ENCODE measurements at places on chromosomes 2 and 18. TPM values are rescaled to one million over a fixed set of nuclear protein-coding genes. Genes with fewer than 3 reads are reported as not detected.

The CHRND gene
- 0.96 TPM for polyA plus RNA-seq

The ABI2 gene
- polyA plus RNA-seq: 101 TPM

The CAPN13 gene
- polyA plus RNA-seq: 2.5 TPM

DNA sequence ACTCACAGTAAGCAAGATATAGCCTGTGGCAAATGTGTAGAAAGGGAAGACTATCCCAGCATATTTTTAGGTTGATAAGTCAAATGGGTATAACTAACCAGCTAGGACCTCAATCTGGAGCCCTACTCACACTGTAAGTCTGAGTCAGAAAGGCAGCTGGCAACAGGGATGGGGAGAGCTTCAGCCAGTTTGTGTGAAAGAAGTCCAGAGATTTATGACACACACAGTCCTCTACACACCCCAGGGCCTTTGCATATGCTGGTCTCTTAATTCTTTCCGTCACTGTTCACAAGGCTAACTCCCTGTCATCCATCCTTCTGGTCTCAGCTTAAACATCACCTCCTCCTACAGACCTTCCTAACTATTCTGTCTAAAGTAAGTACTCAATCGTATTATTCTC lies 5.9 kb upstream of the TCF4 start:
- no peak for DNase-seq

DNA sequence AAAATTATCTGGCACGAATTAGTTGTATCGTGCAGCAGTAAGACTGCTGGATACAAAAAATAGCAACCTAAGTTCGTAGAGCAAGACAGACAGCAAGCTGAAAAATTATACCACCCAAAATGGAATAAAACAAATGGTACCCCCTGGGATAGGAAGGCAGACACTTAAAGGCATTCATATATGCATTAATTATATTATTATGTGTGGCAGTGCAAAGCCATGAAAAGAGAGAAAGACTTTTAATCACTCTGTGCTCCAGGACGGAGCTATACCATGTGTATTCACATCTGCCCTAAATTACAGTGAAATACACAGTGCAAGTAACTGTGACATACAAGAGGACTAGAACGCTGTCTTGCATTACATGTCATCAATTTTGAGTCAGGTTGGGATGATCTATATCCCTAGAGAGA lies 235.9 kb downstream of the GULP1 start:
- DNase-seq: no peak
